ENCODE measurements at places on chromosomes 5 and 9.

DNA sequence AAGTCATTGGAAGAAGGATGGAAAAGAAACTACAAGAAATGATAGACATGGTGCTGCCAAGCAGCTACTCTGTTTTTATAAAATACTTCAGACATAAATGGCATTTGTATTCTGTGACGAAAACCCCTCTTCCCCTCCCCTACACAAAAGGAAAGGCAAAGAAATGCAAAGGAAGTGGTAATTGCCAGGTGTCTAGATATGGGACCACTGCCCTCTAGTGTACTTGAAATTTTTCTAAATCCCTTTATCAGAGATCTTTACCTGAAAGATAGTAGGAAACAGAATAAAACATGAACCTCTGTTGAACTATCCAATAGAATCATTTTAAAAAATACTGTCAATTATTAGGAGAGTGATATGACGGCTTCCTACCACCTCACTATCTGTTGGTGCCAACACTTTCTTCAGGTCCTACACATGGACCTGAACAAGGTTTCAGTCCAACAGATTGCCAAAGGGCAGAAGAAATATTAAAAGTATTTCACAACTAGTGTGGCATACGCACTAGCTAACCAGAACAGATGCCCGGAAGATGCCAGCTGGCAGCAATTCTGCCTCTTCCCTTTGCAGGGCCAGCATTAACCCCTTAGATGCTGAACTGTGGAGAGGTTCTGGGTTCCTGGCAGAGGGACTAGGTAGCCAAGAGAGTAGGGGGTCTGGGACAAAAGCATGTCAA, 104.1 kb downstream of the TSSK1B start:
- peak; percentile 45 for DNase-seq

- DNase-seq = no peak
These were observed 37.2 kb downstream of the THBS4 start for GRCh38 chr5:80072103-80073073.

DNA sequence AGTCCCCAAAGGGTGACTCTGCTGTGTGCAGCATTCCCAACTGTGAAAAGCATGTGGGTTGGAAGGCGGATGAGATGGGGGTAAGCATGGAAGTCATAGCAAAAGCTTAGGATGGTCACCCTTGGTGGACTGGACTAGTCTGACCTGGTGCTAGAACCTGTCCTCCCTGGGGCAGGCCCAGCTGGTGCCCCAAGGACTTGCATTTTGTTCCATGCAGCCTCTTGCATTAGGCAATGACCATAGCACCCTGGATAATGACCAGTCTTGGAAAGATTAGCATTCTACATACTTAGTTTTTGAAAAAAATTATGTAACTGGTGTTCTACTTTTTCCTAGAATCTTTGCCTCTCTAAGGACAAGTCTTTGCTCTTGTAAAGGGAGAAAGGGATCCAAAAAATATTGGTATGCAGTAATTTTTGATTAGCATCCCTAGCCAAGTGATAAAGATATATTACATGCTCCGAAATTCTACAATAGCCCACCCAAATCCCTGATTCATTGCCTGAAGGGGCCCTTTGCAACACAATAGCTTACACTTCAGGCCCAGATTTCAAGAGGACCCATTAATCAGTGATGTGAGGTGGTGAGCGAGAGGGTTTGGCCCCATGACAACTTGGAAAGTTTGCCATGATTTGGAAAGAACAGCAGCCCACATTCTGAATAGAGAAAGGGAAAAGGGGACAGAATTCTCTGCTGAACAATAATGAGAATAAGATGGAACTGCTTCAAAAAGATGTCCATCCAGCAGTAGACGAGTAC, 93.3 kb upstream of the CD180 start:
- no peak for DNase-seq

DNA sequence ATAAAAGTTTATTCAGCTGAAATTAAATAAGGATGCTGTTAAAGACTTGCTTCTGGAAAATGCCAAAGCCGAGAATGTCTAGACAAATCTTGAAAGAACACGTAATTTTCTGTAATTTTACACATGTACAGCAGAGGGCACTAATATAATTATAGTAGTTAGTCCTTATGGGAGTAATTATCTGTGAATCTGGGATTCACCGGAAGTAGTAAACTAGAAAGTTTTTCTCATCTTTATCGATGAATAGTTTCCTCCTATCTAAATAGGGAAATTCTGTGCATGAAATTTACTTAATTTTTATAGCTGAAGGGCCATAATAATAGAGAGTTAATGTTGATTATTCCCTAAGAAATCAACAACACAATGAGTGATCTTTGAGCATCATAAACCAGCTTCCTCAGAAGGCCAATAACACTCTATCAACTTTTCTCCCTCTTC, 18.4 kb upstream of the CNTLN start:
- DNase-seq = peak; percentile 8

DNA sequence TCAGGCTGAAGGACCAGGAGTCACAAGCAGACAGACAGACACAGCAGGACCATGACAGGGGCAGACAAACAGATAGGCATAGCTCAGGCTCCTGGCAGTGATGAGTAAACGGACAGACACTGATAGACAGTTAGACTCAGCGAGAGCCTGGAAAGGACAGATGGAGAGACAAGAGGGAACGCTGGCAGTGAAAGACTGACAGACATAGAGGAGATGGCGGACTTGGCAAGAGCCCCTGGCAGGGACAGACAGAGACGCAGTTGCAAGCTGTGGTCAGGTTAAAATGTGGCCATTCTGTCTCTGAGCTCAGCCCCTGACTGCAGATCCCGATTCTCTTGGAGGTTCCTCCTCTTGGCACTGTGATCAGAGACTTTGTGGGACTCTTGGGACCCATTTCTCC, 13.6 kb downstream of the CSF2 start:
- DNase-seq = no peak
